D721Med (cell line): ENCODE measurements at places on chromosomes 16 and 17.

- no peak for DNase-seq
Observed at GRCh38 chr16:54373534-54374520, 87.2 kb upstream of the IRX3 start.

DNA sequence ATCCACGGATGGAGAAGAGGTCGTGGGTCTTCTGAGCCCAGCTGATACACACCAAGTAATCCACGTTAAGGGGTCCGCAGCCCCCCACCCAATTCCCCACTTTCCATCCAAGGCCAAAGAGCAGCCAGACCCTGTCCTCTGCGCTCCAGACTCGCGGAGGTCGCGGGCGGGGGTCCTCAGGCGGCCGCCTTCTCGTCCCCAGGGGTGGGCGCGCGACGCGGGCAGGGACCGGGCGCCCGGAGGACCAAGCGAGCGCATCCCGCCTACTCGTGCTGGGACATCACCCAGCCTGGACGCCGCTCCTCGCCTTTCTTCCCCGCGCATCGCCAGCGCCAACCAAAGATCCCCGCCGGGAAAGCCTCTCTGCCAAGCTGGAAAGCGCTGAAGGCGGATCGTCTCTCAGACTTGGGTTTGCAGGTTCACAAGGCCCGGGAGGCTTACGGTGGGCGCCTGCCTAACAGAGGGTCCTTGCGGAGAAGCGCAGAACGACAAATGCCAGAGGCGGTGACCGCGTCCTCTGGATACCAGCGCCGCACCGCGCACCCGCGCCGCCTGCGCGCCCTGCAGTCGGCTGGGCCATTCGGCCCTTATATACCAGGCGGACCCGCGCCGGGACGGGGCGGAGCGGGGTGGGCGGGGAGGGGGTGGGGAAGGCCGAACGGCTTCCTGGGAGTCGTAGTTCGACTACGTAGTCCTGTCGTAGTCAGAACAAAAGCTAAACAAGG lies 471.6 kb downstream of the SOX9 start:
- DNase-seq: peak; percentile 65

DNA sequence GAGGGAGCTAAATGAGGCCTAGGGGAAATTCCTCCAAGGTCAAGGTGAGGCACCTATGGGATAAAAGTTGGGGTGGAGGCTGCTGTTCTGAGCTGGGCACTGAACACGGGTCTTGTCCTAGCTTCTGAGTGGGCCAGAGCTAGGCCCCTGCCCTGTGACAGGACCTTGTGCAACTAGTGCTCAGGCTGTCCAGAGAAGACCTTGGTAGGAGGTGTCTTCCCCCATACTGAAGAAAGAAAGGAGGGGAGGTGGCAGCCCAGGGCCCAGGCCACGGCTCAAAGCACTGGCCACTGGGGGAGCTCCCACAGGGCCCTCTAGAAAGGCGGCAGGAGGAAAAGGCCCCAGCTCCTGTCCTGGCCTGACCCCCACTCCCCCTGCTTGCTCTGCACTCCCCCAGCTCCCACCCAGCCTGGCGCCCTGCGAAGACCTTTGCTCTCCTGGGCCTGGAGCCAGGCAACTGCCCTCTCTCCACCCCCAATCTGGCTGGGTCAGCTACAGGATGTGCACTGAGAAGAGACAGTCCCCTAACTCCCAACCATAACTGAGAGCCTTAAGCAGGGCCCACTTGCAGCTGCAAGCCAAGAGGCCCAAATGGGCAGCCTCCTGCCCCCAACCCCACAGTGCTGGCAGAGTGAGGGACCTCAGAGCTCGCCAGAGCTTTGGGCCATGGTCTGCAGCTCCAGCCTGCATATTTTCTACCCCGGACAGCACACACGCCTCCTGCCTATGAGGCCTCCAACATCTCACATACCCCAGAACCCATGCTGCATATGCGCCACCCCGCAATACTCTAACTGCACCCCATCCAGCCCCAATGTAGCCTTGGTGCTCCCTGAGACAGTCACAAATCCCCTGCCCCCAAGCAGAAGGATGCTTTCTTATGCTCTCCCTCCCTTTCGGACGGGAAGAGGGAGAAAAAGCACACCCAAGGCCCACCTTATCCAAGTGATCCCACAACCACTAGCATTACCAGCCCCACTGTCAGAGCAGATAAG lies 15.3 kb downstream of the HSD11B2 start:
- no peak for DNase-seq

DNA sequence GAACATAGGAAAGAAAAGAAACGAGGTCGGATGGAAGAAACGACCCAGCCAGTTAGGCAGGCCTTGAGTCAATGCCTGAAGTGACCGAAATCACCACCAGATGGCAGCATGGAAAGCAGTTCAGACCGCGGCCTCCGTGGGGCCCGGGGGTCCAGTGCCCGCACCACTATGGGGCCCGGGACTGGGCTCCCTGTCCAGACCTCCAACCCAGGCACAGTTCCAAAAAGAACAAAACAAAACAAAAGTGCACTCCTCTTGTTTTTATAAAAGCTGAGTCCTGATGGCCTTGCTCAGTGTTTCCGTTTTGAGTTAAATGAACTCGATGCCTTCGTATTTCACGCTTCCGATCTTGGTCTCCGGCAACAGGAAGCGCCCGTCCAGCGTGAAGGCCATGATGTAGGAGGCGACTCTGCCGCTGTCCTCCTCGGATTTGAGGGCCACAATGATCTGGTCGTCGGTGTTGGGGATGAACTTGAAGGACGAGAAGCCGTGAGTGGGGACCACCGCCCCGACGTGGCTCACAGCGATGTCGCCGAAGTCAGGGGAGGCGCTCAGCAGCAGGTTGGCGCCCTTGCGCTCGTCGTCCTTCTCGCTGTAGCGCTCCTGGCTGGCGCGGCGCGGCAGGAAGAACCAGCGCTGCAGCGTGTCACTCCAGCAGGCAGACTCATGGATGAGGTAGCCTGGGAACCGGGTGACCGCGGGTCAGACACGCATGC lies 13.7 kb upstream of the LGALS3BP start:
- DNase-seq: no peak

DNA sequence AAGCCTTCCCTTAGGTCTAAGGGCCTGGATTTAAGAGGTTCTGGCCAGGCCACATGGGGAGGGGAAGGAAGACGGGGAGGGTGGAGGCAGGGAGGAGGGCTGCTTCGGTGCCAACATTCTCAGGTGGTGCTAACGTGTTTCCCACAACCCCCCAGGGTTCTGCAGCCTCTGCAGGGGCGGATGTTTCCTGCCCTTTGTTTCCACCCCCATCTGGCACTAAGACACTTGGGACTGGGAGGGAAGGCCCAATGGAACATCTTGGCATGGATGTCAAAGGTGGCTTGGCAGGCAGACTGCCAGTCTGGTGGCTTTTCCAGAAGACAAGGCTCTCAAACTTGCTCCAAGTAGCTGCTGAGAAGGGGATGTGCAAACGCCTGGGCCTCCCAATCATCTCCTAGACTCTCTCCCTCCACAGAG lies 12.7 kb downstream of the HIC1 start:
- DNase-seq: no peak

- DNase-seq: no peak
Observed at GRCh38 chr17:73803964-73804435, 159.8 kb upstream of the SDK2 start.

- DNase-seq: no peak
Observed at GRCh38 chr16:29920288-29921033, 5.6 kb downstream of the KCTD13 start.

GRCh38 chr17:19001907-19002590 lies 2.5 kb downstream of the FAM83G start:
- DNase-seq: no peak

GRCh38 chr17:19978209-19978802 lies 678 bp upstream of the AKAP10 start:
- no peak for DNase-seq
